ENCODE measurements at places on chromosomes 16 and 17. TPM values are rescaled to one million over a fixed set of nuclear protein-coding genes. Genes with fewer than 3 reads are reported as not detected.
A peak's percentile ranks its signal among the peaks of the same experiment; 100 is the strongest.

DNA sequence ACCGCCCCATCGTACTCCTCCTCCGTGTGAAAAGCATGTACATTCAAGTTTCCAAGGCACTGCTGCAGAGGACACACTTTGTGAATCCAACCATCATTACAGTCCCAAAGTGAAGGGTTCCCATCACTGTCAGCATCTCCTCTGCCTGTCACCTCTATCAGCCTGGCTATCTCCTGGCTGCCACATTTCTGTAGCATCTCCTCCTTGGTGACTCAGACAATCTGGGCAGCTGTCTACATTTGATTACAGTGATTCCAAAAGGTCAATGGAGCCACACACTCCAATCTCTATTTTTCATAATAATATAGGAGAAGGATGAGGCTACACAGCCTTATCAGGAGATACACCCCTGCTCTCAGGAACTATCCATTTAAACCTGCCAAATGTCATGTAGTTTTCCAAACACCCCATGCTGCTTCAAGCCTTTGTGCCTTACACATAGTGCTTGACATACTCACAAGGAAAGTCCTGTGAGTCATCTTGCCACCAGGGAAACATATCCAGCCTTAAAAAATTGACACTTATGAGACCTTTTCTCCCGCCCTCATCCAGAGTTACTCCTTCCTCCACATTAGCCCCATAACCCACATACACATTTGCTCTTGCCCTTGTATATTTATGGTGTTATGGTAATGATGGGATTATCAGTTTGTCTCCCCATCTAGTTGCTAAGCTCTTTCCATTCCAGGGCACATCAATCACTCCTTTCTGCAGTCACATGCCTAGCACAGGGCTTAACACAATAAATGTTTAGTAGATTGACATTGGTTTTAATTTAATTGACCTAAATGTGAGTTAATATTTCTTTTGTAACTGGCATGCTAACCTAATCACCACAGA is 250.1 kb upstream of the CDH5 start:
- peaks cover 5% of the 10 kb centered on the region for H3K27me3 ChIP-seq
- no peak overlapping the region for H3K27ac ChIP-seq
- H3K36me3 ChIP-seq = no peaks in the 10 kb centered on the region
- no peak for DNase-seq
- no peaks in the 10 kb centered on the region for H3K4me1 ChIP-seq
- no peak overlapping the region for H3K4me3 ChIP-seq

Gene RASD1
- total RNA-seq = 1.7 TPM

DNA sequence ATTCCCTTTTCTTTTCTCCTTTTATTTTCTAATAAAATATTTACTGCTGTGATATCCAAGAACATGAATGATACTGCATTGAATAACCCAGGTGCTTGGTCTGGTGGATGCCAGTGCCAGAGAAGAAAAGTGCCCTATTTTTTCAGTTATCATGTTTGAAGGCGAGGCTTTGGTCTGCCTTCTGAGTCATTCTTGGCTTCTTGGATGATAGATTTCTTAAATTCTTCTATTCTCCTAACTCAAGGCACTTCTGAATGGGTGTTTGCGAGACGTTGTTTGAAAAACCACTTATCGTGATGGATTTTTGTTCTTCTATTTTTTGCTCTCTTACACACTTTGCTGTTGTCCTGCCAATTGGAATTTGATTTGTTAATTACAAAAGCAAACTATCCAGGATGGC is 66.7 kb downstream of the FTO start:
- peaks cover 67% of the 10 kb centered on the region for H3K4me1 ChIP-seq
- H3K27ac ChIP-seq = peak overlapping the region; percentile 89
- DNase-seq = no peak
- H3K4me3 ChIP-seq = no peak overlapping the region

Gene KCNAB3
- total RNA-seq = 3.5 TPM

- no peaks in the 10 kb centered on the region for H3K27me3 ChIP-seq
- no peaks in the 10 kb centered on the region for H3K36me3 ChIP-seq
- no peak for DNase-seq
- H3K4me3 ChIP-seq = no peak overlapping the region
- no peak overlapping the region for H3K27ac ChIP-seq
- no peaks in the 10 kb centered on the region for H3K4me1 ChIP-seq
These were observed 8.5 kb upstream of the ERN1 start for GRCh38 chr17:64138441-64138840.

- no peaks in the 10 kb centered on the region for H3K27me3 ChIP-seq
- no peak for DNase-seq
- H3K4me1 ChIP-seq = peaks cover 16% of the 10 kb centered on the region
- H3K4me3 ChIP-seq = no peak overlapping the region
- H3K27ac ChIP-seq = no peak overlapping the region
These were observed 3.5 kb downstream of the GRB2 start for GRCh38 chr17:75402026-75402425.

DNA sequence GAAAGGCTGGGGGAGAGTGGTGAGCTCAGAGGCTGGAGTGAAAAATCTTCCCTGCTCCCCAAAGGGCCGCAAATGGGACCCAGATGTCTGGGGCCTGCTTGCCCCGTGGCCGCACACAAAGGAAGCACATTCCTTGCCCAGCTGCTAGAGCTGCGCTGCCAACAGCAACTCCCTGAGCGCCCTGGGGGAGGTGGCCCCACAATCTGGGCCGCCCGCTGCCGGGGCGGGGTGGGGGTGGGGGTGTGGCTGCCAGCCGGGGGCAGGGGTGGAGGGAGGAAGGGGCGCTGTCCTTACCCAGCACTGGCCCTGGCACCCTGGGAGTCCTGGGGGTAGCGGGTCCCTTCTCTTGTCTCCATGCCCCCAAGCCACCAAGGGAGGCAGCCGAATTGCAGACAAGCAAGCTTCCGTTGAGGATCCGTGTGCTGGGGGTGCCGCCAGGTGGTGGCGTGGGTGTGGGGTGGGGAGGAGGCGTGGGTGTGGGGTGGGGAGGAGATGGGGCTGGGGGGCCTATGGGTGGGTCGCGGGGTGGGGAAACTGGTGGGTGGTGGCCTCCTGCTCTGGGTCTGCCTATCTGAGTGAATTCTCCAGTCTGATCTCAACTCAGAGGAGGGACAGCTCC is 48.4 kb upstream of the PABPN1L start:
- H3K27ac ChIP-seq = no peak overlapping the region
- no peaks in the 10 kb centered on the region for H3K36me3 ChIP-seq
- peaks cover 21% of the 10 kb centered on the region for H3K4me1 ChIP-seq
- no peak overlapping the region for H3K4me3 ChIP-seq
- no peak for DNase-seq

DNA sequence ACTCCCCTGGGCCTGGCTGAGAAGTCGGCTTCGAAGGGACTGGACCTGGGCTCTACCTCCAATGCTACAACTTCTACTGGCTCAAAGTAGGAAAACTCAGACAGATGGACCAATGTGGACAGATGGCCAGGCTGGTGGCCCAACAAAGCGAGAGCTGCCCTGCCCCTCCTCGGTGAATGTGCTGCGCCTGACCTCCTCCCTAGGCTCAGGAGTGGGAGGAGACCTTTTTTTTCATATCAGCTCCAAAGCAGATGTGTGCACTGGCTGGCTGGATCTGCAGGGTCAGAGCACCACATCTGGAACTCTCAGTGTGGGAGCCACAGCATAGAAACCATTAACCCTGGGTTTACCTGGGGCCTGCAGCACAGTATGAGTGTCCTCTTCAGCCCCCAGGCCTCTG is 20.8 kb downstream of the ATP6V0D1 start:
- no peaks in the 10 kb centered on the region for H3K4me1 ChIP-seq
- no peak overlapping the region for H3K4me3 ChIP-seq
- no peak overlapping the region for H3K27ac ChIP-seq
- H3K36me3 ChIP-seq = no peaks in the 10 kb centered on the region
- no peaks in the 10 kb centered on the region for H3K27me3 ChIP-seq
- no peak for DNase-seq

All from Panc1 (cell line).